Spinal cord (tissue), 10 donors: ENCODE measurements at places on chromosomes 6 and 20.

GRCh38 chr20:63333241-63333836 is 27.8 kb downstream of the CHRNA4 start:
- no peak for DNase-seq

- DNase-seq = no peak
Measured at GRCh38 chr6:136524936-136525413, 25.2 kb downstream of the MAP7 start.

DNA sequence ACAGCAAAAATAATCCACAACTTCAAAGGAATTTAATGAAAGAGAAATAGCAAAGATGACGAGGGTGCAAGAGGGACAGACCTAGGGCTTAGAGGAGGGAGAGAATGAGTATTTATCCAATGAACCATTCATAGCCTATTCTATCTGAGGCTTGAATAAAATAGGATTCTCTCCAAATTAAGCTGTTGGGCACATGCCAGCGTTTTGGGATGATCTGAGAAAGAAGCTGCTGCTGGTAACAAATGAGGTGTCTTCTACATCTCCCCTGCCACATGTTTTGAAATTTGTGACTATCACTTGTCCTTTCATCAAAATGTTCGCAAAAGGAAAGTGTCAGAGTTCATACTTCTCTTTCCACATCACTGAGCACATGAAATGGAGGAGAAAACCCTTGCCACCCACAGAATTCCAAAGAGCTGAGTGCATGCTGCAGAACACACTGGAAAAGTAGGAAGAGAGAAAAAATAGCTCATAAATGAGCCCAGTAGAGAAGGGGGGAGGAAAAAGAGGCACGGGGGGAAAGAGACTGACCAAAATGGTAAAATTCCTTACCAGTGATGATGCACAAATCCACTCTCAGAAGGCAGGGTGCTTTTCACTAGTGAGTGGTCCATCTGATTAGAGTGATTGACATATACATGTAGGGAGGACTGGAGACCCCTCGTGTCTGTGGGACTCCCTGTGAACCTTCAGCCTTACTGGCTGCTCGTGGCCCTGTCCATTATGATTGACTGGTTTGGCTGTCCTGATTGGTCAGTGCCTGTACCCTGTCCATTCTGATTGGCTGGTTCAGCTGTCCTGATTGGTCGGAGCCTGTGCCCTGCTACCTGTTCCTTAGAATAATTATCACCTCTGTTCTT is 180.5 kb downstream of the OGFRL1 start:
- DNase-seq = no peak

GRCh38 chr20:51460569-51461265 is 81.8 kb downstream of the NFATC2 start:
- DNase-seq = no peak

DNA sequence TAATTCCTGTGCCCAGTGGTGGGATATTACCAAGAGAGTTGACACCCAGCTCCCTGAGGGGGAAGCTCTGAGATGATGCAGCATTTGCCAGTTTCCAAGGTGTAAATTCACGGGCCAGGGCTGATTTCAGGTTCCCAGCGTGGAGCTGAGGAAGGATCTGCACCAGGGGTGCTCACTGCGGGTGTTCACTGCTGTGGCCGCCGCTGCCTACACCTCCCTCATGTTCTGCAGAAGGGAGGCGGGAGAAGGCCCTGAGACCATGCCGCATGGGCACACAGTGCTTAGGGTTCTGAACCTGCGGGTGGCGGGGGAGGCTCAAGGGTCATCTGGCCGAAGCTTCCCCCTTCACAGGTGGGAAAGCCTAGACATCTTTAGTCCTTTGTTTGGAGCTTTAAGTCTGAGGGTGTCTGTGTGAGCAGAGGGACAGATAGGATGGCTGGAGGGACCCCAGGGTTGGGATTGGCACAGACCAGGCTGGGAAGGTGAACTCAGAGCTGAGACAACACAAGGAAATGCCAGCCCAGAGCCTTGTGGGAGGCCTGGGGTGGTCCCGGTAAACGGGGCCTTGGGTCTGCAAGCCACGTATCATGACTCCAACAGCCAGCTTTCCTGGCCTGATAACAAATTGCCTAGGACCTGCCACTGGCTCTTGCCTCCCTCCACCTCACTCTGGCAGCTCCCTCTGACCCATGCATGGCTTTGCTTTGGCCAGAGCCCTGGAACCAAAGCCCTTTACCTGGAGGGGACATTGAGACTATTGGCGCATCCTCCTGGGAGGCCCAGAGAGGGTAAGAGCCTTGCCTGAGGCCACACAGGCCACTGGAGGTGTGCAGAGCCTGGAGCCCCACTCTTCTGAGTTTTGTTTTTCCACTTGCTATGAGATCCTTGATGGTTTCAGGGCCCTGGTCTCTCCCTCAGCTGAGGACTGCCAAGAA is 40.4 kb downstream of the SYNJ2 start:
- DNase-seq = no peak

GRCh38 chr6:136927292-136927691 is 5.2 kb downstream of the SLC35D3 start:
- no peak for DNase-seq

- DNase-seq = no peak
Measured at GRCh38 chr20:16485401-16485800, 87.8 kb downstream of the KIF16B start.

DNA sequence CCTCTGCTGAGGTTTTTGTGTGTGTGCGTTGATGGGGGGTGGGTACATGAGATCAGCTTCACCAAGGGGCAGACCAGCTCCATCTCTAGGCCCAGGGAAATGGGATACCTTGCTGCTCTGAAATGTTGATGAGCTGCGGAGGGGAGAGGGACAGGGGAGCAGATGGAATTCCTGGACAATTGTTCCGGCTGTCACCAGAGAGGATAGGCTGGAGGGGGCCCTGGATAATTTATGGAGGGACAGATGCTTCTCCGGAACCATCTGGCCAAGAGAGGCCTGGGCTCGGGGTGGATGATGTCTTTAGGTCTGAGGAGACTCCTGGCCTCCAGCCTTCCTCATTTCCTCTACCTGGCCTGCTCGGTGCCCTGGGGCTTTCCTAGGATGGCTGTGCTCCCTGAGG is 1.9 kb upstream of the TJAP1 start:
- DNase-seq = no peak
